ENCODE measurements at places on chromosomes 3 and 15.

GRCh38 chr3:10358309-10358980 lies 37.5 kb upstream of the SEC13 start:
- no peak for DNase-seq

DNA sequence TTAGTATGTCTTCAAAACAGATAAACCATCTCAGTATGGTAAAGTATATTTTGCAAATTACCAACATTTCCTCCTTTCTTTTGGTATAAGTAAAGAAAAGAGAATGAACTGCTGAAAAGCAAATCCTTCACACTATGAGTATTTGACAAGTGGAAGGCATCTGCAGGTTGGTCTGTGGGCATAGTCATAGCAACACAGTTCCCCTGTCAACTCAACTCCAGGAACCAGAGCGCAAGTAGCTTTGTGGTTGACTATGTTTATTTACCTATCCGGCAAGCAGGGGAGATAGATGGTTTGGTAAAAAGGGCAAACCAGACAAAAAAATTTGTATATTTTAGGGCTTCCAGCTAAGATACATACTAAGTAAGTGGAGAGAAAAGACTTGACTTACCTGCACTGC lies 88.3 kb upstream of the PPIB start:
- DNase-seq = no peak

- no peak for DNase-seq
These were observed 170.5 kb upstream of the TGFBR2 start for GRCh38 chr3:30435861-30436331.

- DNase-seq = no peak
These were observed 685.0 kb downstream of the PDCD6IP start for GRCh38 chr3:34483311-34483887.

DNA sequence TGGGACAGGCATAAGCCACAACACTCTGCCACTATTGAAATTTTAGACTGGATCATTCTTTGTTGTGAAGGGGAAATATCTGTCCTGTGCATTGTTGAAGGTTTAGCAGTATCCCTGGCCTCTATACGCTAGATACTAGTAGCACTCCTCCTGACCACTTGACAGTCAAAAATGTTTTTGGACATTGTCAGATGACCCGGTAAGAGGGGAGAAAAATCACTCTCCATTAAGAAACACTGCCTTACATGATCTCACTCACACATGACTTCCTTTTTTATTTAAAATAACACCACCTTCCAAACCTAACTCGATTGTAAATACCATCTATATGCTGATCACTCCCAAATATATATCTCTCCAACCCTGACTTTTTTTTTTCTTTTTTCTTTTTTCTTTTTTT lies 15.3 kb upstream of the HLTF start:
- DNase-seq = no peak

DNA sequence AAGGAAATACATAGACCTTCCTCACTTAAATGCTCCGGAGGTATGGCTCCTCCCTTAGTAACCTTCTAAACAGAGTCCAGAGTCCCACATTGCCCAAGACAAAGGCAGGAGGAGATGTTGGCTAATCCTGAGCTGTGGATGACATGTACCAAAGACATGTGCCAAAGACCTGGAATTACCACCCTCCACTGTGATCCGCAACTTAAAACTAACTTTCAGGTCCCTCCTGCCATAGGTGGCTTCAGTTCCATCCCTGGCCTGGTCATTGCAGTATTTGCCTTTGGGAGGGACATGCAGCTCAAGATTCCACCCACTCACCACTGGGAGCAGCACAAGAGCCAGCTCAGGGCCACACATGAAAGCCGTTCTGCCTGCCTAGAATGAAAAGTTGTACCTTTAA lies 28.0 kb downstream of the MYZAP start:
- DNase-seq = no peak

DNA sequence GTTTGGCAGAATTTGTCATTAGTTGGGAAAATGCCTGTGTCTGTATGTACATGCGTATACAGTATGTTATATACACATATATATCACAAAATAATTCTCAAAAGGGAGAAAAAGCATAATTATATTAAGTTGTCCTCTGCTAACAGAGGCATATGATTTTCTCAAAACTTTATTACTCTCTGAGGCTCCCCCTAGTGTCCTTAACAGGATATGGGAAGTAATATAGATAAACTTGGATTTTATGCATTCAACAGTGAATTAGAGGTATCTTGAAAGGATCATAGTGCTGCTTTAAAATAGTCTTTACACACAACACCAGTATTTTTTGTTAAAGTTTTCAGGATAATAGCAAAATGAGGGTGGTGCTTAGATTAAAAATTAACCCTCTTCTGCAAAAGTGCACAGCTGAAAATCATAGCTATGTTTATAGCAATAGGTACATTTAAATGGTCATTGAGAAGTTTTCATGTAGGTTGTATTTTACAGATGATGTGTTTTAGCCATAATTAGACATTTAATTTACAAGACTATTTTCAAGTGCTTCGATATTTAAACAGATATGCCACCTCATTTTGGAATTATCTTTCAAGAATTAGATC lies 454.0 kb upstream of the ROBO2 start:
- no peak for DNase-seq

- no peak for DNase-seq
These were observed 11.8 kb upstream of the SGO1 start for GRCh38 chr3:20197775-20198174.

GRCh38 chr15:41564286-41564959 lies 5.4 kb downstream of the TYRO3 start:
- DNase-seq = peak; percentile 67

- DNase-seq = no peak
These were observed 125.1 kb upstream of the SLC25A36 start for GRCh38 chr3:140816372-140817195.

DNA sequence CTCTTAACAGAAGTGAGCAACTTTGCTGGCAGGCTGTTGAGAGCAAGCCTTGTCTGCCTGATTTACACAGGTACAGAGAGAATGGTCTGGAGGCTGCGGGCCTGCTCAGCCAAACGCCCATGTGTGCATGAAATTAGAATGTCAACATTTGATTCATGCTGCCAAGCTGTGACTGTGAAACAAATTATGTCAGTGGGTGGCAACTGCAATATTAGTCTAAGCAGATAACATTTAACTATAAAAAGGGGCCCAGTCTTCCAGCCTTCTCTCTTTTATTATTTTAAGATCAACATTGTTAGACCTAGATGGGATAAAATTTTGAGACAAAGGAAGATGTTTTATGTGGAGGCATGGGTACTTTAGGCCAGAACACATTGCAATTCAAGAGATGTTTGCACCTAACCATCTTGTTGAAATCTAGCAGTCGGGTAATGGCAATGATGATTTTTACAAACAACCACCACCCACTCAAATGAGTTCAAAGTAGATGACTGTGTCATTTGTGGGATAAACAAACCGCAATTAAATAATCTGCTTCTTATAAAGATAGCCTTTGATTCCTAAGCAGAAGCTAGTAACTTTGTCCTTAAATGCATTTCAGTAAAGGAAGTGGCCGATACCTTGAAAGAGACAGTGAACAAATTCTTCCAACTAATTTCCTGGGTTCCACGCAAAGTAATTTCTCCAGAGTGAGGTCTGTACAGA lies 70.2 kb downstream of the FOXB1 start:
- no peak for DNase-seq

- no peak for DNase-seq
These were observed 71.1 kb downstream of the MRPL46 start for GRCh38 chr15:88395872-88396781.

- DNase-seq = no peak
These were observed 23.2 kb downstream of the SMARCC1 start for GRCh38 chr3:47758261-47759025.

DNA sequence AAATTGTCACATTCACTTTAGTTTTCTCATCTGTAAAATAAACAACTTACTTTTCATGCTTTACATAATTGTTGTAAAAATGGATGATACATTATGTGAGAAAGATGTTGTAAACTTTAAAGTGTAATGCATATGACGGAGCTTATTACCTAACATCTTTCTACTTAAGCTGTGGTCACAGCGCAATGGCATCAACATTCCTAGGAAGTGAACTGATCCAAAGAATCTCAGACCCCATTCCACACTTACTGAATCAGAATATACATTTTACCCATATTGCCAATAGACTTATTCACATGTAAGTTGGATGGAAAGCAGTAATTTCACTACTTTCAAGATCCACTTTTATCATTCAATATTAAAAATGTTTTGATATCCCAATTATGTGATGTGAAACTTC lies 497.5 kb downstream of the FGF12 start:
- DNase-seq = no peak

GRCh38 chr15:35293353-35294130 lies 208.4 kb upstream of the NANOGP8 start:
- no peak for DNase-seq

DNA sequence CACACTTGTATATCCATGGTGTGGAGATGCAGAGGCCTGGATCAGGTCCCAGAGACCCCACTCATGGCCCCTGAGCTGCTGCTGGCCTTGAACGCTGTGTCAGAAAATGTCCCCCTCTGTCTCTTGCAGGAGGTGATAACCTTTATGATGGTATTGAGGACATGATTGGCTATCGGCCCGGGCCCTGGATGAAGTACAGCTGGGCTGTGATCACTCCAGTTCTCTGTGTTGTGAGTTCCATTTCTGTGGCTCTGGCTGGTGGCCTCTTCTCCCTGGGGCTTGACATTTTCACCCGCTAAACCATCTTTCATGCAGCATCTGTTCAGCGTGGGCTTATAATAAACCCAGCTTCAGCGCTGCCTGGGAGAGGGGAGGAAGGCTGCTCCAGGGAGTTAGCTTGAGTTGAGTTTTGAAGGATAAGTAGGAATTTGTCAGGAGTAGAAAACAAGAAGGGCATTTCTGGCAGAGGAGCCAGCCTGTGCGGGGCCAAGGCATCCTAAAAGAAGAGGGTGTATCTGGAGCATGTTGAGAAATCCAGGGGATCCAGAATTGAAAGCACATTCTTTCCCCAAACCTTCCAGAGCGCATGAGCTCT lies 61.1 kb downstream of the GRIP2 start:
- DNase-seq = no peak

DNA sequence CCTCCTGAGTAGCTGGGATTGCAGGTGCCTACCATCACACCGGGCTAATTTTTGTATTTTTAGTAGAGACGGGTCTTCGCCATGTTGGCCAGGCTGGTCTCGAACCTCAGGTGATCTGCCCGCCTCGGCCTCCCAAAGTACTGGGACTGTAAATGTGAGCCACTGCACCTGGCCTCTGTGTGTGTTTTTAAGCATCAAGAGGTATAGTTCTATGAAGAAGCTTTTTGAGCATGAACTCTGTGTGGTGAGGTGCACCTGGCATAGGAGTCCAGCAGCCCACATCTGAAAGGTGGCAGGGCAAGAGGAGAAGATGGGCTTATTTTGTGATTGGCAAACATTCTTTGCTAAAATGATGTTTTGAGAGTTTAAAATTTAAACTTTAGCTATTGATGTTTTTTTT lies 118.0 kb downstream of the DGKG start:
- no peak for DNase-seq
